T follicular helper cell (primary cell): ENCODE measurements at places on chromosomes 11 and 22.

GRCh38 chr11:71329786-71330185 lies 77.4 kb upstream of the SHANK2 start:
- DNase-seq: no peak

DNA sequence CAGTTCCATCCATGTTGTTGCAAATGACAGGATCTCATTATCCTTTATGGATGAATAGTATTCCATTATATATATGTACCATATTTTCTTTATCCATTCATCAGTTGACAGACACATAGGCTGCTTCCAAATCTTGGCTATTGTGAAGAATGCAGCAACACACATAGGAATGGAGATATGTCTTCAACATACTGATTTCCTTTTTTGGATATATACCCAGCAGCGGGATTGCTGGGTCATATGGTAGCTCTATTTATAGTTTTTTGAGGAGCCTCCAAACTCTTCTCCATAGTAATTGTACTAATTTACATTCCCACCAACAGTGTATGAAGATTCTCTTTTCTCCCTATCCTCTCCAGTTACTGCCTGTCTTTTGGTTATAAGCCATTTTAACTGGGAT lies 383.9 kb upstream of the CHORDC1 start:
- DNase-seq: no peak

- DNase-seq: no peak
Measured at GRCh38 chr11:134518616-134519389, 106.8 kb upstream of the B3GAT1 start.

DNA sequence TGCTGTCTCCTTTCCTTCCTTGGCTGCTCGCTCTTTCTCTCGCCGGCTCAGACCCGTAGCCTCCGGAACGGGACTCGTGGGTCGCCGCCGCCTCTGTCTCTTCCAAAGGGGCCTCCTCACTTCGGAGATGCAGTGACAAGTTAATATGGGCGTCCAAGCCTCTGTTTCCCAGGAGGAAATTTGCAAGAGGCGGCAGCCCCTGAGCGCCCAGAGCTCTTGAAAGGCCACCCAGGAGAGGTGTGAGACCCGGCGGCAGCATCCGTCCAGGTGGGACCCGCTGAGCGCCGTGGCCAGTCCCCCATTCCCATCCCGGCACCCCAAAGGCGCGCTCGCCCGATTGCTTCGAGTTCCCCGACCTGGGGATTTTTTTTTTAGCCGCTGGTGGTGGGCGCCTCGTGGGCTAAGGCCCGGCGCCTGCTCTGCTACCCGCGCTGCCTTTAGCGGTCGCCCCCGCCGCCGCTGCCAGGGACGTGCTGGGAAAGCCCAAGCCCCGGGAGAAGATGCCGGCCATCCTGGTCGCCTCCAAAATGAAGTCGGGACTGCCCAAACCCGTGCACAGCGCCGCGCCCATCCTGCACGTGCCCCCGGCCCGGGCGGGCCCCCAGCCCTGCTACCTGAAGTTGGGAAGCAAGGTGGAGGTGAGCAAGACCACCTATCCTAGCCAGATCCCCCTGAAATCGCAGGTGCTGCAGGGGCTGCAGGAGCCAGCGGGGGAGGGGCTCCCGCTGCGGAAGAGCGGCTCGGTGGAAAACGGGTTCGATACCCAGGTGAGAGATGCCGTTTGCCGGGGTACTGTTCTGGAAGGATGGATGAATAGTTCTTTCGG lies 772 bp downstream of the NAV2 start:
- no peak for DNase-seq

DNA sequence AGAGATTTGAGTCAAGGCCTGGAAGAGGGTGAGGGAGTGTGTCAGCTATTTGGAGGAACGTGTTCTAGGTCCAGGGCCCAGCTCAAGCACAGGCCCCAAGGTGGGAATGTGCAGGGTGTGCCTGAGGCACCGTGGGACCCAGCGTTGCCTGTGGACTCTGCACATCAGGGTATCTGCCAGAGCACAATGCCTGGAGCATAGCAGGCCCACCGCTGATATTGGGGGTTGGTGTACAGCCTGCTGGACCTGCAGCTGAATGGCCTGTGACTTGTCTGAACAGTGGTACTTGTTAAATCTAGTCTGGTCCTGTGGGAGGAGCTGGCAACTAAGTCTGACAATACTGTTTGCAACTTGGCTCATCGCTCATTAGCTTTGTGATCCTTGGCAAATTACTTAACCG lies 131.7 kb downstream of the GRIK4 start:
- DNase-seq: no peak

- DNase-seq: no peak
Measured at GRCh38 chr11:7251487-7251835, 243 bp upstream of the SYT9 start.
